ENCODE measurements at places on chromosomes 1 and 21.

- no peak for DNase-seq
Observed at GRCh38 chr1:107531065-107531908, 390.4 kb downstream of the NTNG1 start.

DNA sequence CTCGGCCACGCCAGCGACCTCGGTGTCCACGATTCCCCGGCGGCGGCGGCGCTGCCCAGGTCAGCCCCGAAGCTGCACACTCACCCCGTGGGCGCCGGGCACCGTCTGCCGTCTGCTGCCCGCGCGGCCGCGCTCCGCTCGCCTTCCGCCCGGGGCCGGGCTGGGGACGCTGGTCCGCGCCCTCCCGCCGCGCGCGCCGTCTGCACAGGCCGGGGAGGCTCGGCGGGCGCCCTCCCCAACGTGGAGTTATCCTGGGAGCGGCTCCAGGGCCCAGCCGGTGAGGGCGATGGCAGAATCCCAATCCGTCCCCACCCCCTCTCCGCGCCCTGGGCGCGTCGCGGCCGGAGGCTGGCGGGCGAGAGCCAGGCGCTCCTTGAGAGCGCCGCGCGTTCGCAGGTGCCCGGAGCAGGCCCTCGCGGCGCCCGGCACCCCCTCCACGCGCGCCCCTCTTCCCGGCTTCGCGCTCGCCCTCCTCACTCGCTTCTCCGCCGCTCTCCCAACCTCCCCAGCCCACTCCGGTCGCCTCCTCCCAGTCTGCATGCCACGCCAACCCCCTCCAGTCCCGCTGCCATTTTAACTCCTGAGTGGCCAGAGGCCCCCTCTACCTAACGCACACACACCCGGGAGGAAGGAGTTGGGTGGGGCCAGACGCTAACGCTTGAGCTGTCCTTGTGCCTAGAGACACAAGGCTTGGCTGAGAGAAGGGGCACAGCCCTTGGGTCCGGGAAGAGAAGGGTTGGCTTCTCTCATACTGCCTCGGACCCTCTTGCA is at the start of gene LRRN2:
LRRN2 (minus strand) TSS at position 503 of the 771 bp plus-strand sequence. CDS start 65,746 bp downstream, outside the sequence.
- DNase-seq, result no peak

- DNase-seq, result peak; percentile 11
Observed at GRCh38 chr1:147243228-147243685, 773 bp downstream of the CHD1L start.

DNA sequence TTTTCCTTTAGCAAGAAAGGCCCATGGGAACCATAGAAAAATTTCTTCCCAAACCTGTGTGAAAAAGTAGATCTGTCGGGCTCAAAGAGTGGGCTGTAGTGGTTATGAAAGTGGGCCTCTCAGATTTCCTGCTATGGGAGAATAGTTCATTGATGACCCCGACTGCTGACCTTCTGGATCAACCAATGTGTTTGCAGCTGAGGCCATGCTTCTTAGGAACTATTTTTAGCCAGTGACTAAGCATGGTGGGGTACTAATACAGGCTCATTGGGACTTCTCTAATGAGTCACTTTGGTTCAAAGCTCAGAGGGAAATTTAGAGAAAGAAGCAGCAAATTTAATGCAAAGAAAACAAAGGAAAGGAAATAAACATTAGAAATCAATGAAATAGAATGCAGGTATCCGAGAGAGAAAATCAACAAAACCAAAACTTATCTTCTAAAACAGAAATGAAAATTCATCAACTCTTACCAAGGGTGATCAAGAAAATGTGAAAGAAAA is 12.6 kb upstream of the PSMA5 start:
- no peak for DNase-seq

- DNase-seq, result no peak
Observed at GRCh38 chr1:202189918-202190715, 3.5 kb upstream of the LGR6 start.

GRCh38 chr1:201409440-201409839 is 10.3 kb upstream of the LAD1 start:
- no peak for DNase-seq

DNA sequence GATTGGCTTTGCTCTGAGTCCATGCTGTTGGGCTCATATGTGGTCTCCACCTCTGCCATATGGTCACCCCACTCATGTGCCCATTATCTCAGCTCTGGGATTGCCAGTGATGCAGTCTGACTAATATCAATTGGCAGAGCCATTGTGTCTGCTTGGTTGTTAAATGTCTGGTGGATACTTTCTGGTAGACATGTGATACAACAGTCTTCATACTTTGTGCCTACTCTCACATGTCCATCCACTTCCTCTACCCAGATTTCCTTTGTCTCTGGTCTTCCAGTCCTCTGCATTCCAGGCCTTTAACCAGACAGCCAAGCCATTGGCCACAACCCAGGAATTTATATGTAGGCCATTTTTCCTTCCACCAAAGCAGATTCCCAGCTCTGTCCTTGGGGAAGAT is 30.8 kb upstream of the DIPK1A start:
- DNase-seq, result no peak

GRCh38 chr1:165855010-165855838 is 27.8 kb downstream of the UCK2 start:
- no peak for DNase-seq

- DNase-seq, result no peak
Observed at GRCh38 chr1:1554926-1555915, 14.8 kb upstream of the TMEM240 start.

DNA sequence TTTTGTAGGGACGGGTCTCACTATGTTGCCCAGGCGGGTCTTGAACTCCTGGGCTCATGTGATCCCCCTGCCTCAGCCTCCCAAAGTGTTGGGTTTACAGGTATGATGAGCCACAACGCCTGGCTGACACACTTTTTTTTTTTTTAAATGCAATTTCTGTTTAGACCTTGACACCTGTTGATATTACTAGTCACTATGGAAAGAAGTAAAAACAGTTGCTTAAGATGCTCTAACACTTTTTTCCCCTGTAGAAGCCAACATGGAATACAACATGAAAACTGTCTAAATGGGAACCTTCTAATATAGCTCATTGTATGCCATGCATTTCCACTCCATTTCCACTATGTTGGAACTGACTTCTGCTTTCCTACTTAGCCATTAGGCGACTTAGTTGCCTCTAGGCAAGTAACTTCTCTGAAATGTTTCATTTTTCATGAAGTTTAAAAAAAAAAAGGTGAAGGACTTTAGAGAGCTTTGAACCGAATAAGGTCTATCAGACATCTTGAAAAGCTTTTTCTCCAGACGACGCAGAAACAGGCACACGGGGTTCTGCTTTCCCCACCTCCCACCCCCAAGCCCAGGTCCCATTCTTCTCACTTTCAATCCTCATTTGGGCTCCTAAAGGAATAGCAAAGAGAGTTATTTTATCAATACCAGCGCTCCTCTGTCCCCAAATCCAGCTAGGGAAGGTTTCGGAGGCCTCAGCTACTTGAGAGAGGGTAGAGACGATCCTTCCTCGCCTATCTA is 648 bp upstream of the DR1 start:
- no peak for DNase-seq

- no peak for DNase-seq
Observed at GRCh38 chr1:183954496-183954895, 83.0 kb downstream of the COLGALT2 start.

- peak; percentile 53 for DNase-seq
Observed at GRCh38 chr1:100440075-100440809, 87.9 kb downstream of the CDC14A start.

GRCh38 chr21:45791562-45792418 is 148.3 kb downstream of the PCBP3 start:
- DNase-seq, result no peak

DNA sequence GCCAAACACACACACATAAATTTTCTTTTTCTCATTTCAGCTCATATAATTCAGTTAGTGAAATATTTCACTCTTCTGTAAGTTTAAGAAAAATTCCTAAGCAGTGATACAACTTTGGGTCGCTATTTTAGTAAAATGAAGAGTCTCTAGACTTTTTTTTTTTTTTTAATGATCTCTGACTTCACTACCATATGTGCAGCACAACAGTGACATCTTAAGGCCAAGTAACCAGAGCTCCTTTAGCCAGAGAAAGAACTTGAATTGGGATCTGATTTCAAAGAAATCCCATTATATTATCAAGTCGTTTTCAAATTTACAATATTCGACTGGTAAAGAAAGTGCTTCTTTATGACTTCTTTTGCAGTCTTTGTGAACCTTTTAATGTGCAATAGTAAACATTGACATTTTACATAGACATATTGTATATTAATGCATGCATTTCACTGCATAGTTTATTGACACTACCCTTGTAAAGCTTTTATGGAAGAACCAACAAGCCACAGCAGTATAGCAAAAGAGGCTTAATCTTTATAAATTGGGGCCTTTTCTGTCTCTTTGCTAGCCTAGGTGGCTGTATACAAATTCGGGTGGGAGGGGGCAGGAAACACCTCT is 62.2 kb downstream of the LRRC40 start:
- no peak for DNase-seq

DNA sequence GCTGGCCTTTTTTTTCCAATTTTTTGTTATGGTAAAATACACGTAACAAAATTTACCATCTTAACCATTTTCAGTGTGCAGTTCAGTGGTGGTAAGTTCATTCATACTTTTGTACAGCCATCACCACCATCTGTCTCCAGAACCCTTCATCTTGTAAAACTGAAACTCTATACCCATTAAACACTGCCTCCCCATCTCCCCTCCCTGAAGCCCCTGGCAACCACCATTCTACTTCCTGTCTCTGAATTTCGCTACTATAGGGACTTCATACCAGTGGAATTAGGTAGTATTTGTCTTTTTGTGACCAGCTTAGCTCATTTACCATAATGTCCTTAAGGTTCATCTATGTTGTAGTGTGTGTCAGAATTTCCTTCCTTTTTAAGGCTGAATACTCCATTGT is 8.7 kb downstream of the PKNOX1 start:
- DNase-seq, result no peak

GRCh38 chr1:211183747-211184313 is 49.9 kb upstream of the KCNH1 start:
- no peak for DNase-seq

DNA sequence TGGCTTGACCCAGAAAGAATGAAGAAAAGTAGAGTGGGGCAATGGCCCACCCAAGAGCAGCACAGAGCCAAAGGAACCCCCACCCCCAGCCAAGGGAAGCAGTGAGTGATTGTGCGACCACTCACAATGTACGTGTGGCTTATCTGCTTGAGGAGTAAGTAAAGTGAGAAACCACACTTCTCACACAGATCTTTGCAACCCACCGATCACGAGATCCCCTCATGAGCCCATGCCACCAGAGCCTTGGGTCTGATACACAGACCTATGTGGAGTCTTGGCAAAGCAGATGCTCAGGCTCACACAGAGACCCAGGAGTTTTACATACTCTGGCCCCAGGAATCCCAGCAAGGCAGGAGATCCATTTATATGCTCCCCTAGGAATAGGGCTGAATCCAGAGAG is 14.0 kb upstream of the SLC9C2 start:
- DNase-seq, result no peak

DNA sequence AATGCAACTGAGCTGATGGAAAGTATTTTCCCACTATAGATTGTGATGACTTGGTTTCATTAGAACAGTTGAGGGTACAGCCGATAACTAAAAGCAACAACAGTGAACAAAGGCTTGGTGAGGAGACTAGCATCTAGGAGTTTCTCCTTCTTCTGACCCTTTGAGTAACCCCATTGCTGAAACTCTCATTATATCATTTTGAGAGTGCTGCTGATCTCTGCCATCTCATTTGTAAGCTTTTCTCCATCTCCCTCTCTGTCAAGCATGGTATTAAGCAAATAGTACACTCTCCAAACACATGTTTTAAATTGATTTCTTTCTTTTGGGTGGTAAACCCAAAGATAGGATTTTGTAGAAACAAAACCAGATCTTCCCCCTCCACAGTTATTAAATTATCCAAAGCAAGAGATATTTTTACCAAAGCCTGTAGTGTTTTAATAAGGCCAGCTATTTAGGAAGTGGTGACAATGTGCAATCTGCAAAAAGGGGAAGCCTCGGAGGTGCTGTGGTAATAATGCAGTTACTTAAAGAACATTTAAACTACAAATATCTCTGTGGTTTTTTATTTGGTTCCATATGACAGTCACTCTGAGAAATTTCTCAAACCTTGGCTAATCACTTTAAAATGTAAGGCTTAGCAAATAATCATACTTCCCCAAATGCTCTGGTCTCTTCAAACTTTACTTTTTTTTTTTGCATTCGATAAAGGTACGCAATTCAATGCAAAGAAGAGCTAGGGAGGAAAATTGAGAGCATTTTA is 287.5 kb downstream of the HLX start:
- no peak for DNase-seq

DNA sequence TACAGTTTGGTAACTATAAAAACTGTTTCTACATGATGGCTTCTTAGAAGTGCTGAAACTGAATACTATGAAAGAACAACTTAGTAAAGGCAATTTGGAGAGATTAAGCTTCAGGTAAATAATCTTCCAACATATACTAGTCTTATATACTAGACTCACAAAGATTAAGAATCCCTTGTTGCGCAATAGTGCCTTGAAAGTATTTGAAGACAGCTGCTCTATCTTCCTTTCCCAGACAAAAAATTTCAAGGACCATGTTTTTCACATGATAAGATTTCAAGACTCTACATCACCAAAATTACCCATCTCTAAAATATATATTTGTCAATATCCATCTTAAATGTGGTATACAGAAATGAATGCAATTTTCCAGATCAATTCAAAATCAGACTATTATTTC is 37.7 kb upstream of the ASPM start:
- DNase-seq, result no peak

DNA sequence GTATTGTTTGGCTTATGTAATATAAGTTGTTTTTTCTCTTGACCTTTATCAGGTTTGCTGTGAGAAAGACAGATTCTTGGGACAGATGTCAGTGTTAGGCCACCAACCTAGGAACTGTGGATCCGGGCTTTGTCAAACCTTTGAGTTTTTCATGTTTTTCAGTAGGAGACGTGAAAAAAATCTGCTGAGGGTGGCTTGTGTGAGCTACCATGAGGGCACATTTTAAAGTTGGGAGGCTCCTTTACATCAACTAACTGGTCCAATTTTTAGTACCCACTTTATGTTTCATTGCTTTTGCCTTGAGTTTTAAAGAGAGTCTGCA is 801 bp downstream of the RPS6KC1 start:
- DNase-seq, result no peak

DNA sequence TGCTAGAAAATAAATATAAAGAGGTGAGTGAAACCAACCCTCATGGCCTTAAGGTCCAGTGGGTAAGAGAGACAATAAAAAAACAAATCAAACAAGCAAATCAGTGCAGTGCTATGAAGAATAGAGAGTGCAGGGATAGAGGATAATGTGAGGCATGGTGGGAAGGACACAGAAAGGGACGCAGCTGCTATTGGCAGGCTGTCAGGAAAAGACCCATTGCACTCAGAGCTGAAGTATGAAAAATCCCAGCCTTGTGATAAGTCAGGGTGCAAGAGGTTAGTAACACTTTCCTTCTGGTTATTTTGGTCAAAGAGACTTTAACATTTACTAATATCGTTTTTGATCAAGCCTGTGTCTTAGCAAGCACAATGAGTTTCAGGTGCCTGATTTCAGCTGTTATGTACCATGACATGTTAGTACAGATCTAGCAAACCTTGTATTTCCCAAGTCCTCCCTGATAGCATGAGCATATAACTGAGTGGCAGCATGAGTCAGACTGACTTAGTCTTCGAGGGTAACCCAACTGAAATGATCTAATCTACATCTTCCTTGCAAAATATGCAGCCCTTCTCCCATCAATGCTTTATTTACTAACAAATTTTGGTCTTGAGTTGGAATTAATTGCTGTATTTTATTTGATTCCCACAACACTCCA is 31.7 kb downstream of the CHML start:
- DNase-seq, result no peak

All from activated T-cell treated with anti-CD3 and anti-CD28 coated beads for 1 hour (primary cell).